ENCODE measurements at places on chromosomes 7 and 10. TPM values are rescaled to one million over a fixed set of nuclear protein-coding genes. Genes with fewer than 3 reads are reported as not detected.

The ACTR3C gene
- total RNA-seq = 1.7 TPM

The MYOF gene
- 182 TPM for total RNA-seq

The CFAP46 gene
- total RNA-seq = 0.81 TPM

The AOC1 gene
- not detected for total RNA-seq

The GATA3 gene
- total RNA-seq = 0.97 TPM

The IGFBP1 gene
- total RNA-seq = not detected

The FGL2 gene
- 72.6 TPM for total RNA-seq

The GRID1 gene
- 4.4 TPM for total RNA-seq

The CFAP70 gene
- total RNA-seq = 0.76 TPM

The FRMPD2 gene
- total RNA-seq = not detected

The ALOX5 gene
- 20.1 TPM for total RNA-seq

The IDI2 gene
- total RNA-seq = not detected

The AVL9 gene
- total RNA-seq = 25.5 TPM

The C10orf53 gene
- not detected for total RNA-seq

The AMPH gene
- 7.3 TPM for total RNA-seq

The FIGNL1 gene
- total RNA-seq = 4.4 TPM

The APBB1IP gene
- 8.4 TPM for total RNA-seq

The SMNDC1 gene
- 26.4 TPM for total RNA-seq

The MACC1 gene
- 0.46 TPM for total RNA-seq

The HSPA14 gene
- 13.9 TPM for total RNA-seq

The OR2A42 gene
- not detected for total RNA-seq

The POM121L12 gene
- not detected for total RNA-seq

The FOXP2 gene
- total RNA-seq = 9.9 TPM

The EFCAB10 gene
- total RNA-seq = not detected

The DLG5 gene
- 34.4 TPM for total RNA-seq

The JCAD gene
- 113 TPM for total RNA-seq

The TDRD1 gene
- total RNA-seq = 0.69 TPM

The GCC1 gene
- 11.0 TPM for total RNA-seq

The NCAPG2 gene
- total RNA-seq = 6.4 TPM

The ANKRD61 gene
- total RNA-seq = 0.42 TPM

Data from posterior vena cava (tissue), 2 donors.